PC-3 (cell line): ENCODE measurements at places on chromosomes 13 and 19. TPM values are rescaled to one million over a fixed set of nuclear protein-coding genes. Genes with fewer than 3 reads are reported as not detected.

DNA sequence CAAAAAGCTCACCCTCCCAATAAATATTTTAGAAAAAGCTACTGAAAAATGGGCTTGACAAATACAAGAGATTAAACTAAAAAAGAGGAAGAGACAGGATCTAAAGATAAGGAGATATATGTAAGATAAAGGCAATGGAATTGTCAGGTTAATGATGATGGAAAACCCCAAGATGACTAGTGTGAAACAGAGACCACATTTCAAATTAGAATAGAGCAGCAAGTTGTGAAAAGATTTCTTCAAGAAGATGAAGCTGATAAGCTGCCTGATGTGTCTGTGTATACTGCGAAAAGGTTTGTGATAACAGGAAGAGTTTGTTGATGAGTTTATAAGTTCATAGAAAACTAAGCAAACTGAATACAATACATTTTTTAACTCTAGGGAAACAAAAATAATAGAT, 840.1 kb upstream of the SLITRK5 start:
- H3K36me3 ChIP-seq: no peaks in the 10 kb centered on the region
- H3K4me3 ChIP-seq: no peak overlapping the region
- H3K4me1 ChIP-seq: peaks cover under 1% of the 10 kb centered on the region; the same call in 1 of the 2 replicates
- DNase-seq: no peak
- H3K27me3 ChIP-seq: no peaks in the 10 kb centered on the region
- no peak overlapping the region for H3K27ac ChIP-seq

DNA sequence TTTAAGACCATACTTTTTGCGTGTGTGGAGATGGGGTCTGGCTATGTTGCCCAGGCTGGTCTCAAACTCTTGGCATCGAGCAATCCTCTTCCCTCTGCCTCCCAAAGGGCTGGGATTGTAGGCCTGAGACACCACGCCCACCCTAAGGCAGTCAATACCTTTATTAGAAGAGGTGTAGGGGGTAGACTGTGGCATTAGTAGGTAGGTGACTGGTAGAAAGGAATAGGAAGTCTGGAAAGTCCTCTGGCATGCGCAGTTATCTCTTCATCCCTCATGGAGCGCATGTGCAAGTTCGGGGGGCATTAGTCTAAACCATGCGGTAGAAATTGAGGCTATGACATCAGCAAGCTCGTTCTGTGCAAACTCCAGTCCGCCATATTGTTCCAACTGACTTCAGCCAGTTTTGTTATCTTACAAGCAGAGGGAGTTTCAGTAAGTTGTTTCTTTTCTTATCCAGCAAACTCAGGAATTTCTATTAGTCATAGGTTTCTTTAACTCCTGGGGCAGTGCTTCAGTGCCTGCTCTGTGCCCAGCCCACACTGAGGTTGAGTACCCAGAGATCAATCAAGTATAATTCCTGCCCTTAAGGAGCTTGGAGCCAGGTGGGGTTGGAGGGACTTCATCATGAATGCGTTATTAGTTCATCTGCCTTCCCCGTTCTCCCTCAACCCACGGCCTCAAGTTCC, 7.3 kb upstream of the RANBP3 start:
- peaks cover 10% of the 10 kb centered on the region; the same call in 1 of the 2 replicates for H3K4me1 ChIP-seq
- H3K27ac ChIP-seq: no peak overlapping the region
- no peaks in the 10 kb centered on the region for H3K36me3 ChIP-seq
- H3K27me3 ChIP-seq: no peaks in the 10 kb centered on the region
- DNase-seq: peak; percentile 54

GRCh38 chr19:31167690-31168089, 181.5 kb downstream of the TSHZ3 start:
- H3K4me3 ChIP-seq: no peak overlapping the region
- H3K36me3 ChIP-seq: no peaks in the 10 kb centered on the region
- H3K4me1 ChIP-seq: no peaks in the 10 kb centered on the region
- H3K27me3 ChIP-seq: no peaks in the 10 kb centered on the region

DNA sequence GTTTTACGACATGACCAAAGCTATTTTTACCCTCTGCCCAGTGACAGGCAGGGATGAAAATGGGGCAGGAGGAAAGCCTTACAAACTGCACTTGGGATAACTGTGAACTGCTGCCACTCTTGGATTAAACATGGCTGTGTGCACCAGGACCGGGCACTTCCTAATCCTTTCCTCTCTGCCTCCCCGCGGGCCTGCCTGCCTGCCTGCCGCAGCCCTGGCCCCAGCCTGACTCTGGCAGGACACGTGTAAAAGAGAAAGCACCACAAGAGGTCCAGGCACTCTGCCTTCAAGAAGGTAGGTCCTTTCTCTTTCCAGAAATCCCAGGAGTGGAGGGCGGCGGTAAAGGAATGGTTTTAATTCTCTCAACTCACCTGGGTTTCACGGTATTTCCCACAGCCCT, 4.8 kb downstream of the TSHZ3 start:
- no peaks in the 10 kb centered on the region for H3K4me1 ChIP-seq
- H3K36me3 ChIP-seq: no peaks in the 10 kb centered on the region
- 0 out of 2 replicates have a peak, but pooled peaks cover 6% of the 10 kb centered on the region for H3K27me3 ChIP-seq
- H3K27ac ChIP-seq: no peak overlapping the region
- H3K4me3 ChIP-seq: no peak overlapping the region

GRCh38 chr13:85241060-85241459, 558.2 kb downstream of the SLITRK6 start:
- H3K36me3 ChIP-seq: no peaks in the 10 kb centered on the region
- peaks cover 25% of the 10 kb centered on the region for H3K4me1 ChIP-seq
- H3K4me3 ChIP-seq: no peak overlapping the region
- DNase-seq: peak; percentile 89
- H3K27ac ChIP-seq: no peak overlapping the region

GRCh38 chr13:39329182-39329639, 273.8 kb downstream of the LHFPL6 start:
- H3K4me3 ChIP-seq: no peak overlapping the region
- no peaks in the 10 kb centered on the region for H3K36me3 ChIP-seq
- H3K27ac ChIP-seq: no peak overlapping the region
- no peaks in the 10 kb centered on the region for H3K27me3 ChIP-seq
- no peak for DNase-seq

GRCh38 chr13:106352850-106353249, 182.6 kb downstream of the EFNB2 start:
- no peaks in the 10 kb centered on the region for H3K36me3 ChIP-seq
- no peak overlapping the region for H3K4me3 ChIP-seq
- no peak for DNase-seq
- H3K27me3 ChIP-seq: no peaks in the 10 kb centered on the region
- H3K27ac ChIP-seq: no peak overlapping the region

- H3K27me3 ChIP-seq: no peaks in the 10 kb centered on the region
- no peak overlapping the region for H3K4me3 ChIP-seq
- H3K36me3 ChIP-seq: no peaks in the 10 kb centered on the region
- DNase-seq: no peak
- no peaks in the 10 kb centered on the region for H3K4me1 ChIP-seq
- no peak overlapping the region for H3K27ac ChIP-seq
Observed at GRCh38 chr19:18710996-18711751, 27.7 kb downstream of the CRTC1 start.

Gene AMER2
- not detected in 2 replicates for total RNA-seq

Gene MEF2B
- total RNA-seq: 0.22 and 0.29 TPM in 2 replicates
